ENCODE measurements at places on chromosomes 16 and 17. TPM values are rescaled to one million over a fixed set of nuclear protein-coding genes. Genes with fewer than 3 reads are reported as not detected.

- DNase-seq: no peak
These were observed 8.1 kb downstream of the MKS1 start for GRCh38 chr17:58210922-58211321.

DNA sequence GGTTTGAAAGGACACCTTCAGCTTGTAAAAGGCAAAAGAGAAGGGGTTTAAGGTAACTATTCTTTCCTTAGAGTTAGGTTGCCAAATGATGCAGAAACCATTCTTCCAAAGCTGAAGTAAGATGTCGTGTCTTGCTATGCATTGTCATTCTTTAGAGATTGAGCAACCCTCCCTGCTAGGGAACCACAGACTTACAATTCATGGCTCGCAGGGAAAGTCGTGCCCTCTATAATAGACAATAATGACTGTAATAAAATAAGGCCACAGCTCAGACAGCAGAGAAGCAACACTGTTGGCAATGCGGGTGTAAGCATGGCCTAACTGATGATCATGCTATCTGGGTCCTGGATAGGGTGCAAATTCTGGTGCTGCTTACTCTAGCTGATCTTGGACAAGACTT, 129.6 kb upstream of the CDH13 start:
- DNase-seq: no peak

- no peak for DNase-seq
These were observed 15.9 kb upstream of the DUS1L start for GRCh38 chr17:82081546-82081945.

- no peak for DNase-seq
These were observed 496.9 kb upstream of the C16orf82 start for GRCh38 chr16:26569793-26570192.

DNA sequence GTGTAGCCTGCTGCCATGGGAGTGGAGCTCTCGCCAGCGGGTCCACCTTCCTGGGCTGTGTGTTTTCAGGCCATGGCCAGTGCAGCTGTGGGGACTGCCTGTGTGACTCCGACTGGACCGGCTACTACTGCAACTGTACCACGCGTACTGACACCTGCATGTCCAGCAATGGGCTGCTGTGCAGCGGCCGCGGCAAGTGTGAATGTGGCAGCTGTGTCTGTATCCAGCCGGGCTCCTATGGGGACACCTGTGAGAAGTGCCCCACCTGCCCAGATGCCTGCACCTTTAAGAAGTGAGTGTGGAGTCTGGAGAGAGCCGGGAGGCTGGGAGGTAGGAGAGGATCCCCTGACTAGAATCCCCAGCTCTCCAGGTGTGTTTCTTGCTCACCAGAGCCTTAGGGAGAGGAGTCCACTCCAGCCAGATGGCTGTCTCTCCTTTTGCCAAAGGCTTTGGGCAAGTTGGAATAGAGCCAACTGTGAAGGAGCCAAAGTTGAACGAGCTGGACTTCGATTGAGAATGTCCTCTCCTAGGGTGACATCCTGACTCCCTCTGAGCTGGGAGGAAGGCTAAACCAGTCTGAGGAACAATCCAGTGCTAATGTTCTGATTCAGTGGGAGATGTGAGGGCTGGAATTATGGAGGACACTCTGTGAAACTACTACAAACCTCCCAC, 24.4 kb upstream of the EFCAB13 start:
- DNase-seq: no peak

The CHD9 gene
- 47.0 TPM for total RNA-seq

DNA sequence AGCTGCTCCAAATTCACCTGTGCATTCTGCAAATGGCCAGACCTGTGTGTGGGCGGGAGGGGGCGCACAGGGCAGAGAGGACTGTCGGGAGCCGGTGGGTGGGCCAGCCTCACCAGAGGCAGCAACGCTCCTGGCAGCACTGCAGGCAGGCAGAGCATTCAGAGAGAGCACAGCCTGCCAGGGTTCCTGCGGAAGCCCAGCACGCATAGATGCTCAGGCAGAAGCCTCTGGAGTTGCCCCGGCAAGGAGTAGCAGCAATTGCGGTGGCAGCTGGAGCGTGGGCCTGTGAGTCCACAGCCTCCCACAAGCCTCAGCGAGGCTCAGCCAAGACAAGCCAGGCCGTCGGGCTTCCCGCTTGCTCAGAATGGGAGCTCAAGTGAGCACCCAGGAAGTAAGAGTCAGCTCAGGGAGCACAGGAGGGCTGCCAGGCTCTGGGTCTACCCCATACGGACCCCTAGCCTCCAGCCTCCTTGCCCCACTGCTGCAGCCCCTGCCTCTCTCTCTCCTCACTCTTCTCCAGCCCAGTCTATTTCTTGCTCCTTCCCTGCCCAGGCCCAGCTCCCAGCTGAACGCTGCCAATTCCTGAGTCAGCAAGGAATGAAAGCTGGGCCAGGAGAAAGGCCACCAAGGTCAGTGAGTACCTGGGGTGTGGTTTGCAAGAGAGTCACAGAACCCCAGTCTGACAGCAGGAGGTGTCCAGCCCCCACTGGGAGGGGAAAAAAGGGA, 9.6 kb downstream of the EMC6 start:
- DNase-seq: peak; percentile 71

DNA sequence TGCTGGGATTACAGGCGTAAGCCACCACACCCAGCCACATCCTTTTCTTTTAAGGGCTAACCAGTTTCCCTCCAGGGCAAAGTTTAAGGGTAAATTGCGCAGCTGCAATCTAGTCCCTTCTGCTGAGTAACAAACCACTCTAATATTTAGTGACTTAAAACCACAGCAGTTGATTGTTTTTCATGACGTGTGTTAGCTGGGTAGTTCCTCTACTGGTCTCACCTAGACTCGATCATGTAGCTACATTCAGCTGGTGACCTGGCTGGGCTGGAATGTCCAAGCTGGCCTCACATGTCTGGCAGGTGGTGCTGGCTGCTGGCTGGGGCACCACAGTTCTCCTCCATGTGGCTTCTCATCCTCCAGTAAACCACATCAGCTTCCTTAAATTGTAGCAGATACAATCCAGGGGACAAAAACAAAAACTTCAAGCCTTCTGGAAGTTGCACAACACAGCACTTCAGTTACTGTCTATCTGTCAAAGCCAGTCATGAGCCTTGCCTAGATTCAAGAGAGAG, 75.5 kb downstream of the GPRC5B start:
- no peak for DNase-seq

- no peak for DNase-seq
These were observed at the start of gene CD300LF for GRCh38 chr17:74712756-74713155. Gene CD300LF, minus strand, starts transcription at chr17:74712923. Its CDS starts 57 bp downstream, at chr17:74712866.

The KCNH4 gene
- not detected for total RNA-seq

DNA sequence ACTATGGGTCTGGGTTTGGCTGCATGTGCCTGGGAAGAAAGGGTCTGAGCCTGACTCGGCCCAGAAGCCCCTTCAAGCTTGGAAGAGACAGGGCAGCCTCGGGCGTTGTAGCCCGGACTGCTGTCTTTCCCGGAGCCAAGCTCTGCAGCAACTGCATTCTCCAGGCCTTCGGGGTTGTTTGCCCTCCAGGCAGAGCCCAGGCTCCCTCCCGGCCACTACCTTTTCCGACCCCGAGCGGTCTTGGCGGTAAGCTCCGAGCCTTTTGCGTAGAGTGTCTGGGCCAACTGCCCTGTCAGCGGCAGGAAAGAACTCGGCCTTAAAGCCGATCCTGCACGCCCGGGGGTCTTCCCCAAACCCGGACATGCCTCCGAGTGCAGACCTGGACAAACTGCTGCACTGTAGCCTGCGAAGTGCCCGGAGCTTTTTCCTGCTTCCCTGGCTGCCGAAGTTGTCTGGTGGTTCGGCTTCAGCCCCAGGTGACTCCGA, 1.3 kb downstream of the LHX1 start:
- DNase-seq: no peak

- no peak for DNase-seq
These were observed 42.1 kb downstream of the SRCIN1 start for GRCh38 chr17:38563362-38564253.

Measured in fibroblast of lung (primary cell).